Nucleus accumbens (tissue), 56 donors: ENCODE measurements at places on chromosomes 6 and 20.

DNA sequence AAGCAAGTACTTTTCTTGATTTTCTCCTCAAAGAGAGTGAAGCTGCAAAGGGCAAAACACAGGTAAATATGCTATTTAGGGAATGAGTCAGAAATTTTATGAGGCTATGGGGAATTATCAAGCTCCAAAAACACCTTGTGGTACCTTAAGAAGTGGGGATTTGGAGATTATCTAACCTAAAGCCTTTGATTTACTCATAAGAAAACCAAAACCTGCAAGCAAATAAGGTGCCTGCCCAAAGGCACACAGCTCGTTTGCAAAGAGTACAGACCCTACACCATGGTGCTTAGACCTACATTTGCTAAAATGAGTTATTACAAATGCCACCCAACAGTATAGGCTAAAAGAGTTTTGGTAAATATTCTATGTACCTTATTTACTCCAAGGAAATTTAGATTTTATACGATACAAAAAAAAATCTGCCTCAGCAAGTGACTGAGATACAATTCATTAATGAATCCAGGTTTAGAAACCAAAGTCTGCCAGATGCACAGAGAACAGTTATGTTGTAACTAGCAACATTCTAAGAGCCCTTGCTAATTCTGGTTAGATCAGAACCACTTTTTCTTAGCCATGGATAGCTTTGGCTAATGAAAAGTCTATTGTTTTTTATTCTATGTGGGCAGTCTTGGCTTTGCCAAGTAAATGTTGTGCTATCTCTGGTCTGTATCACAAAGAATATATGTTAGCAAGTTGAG, 101.5 kb downstream of the KHDC1L start:
- no peak for DNase-seq

GRCh38 chr6:111626441-111626840, 20.8 kb upstream of the TRAF3IP2 start:
- no peak for DNase-seq

DNA sequence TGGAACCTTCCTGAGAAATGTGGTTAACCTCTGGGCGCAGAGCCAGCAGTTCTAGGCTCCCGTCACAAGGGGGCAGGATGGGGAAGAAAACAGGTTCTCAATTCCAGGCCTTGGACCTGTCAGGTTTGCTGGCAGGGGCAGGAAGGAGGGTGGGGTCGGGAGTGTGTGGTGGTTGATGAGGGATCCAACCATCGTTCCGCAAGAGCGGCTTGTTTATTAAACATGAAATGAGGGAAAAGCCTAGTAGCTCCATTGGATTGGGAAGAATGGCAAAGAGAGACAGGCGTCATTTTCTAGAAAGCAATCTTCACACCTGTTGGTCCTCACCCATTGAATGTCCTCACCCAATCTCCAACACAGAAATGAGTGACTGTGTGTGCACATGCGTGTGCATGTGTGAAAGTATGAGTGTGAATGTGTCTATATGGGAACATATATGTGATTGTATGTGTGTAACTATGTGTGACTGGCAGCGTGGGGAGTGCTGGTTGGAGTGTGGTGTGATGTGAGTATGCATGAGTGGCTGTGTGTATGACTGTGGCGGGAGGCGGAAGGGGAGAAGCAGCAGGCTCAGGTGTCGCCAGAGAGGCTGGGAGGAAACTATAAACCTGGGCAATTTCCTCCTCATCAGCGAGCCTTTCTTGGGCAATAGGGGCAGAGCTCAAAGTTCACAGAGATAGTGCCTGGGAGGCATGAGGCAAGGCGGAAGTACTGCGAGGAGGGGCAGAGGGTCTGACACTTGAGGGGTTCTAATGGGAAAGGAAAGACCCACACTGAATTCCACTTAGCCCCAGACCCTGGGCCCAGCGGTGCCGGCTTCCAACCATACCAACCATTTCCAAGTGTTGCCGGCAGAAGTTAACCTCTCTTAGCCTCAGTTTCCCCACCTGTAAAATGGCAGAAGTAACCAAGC, 29.6 kb downstream of the SRSF3 start:
- DNase-seq, result peak; percentile 62

GRCh38 chr6:53437557-53438202, 88.9 kb upstream of the ELOVL5 start:
- DNase-seq, result peak; percentile 20

- DNase-seq, result no peak
These were observed 538.5 kb downstream of the CD83 start for GRCh38 chr6:14656078-14656521.

- peak; percentile 39 for DNase-seq
These were observed 5.1 kb downstream of the SOX12 start for GRCh38 chr20:330233-331149.

DNA sequence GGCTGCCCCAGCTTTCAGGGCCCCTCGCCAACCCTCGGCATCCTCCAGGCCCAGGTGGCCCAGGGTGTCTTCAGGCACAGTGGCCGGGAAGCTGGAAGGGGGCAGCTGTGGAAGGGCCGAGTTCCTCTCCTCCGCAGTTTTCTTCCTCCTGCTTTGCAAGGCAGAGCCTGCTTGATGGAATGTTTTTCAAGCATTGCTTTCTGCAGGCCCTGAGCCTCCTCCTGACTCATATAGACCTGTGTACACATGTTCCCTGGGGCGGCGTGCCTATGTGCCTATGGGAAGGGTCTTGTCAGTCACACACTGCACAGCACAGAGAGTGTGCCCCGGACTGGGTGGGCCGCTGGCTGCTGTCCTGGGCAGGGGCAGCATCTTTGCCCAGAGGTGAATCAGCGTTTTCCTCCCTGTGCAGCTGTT, 107.5 kb downstream of the ERMARD start:
- DNase-seq, result no peak

DNA sequence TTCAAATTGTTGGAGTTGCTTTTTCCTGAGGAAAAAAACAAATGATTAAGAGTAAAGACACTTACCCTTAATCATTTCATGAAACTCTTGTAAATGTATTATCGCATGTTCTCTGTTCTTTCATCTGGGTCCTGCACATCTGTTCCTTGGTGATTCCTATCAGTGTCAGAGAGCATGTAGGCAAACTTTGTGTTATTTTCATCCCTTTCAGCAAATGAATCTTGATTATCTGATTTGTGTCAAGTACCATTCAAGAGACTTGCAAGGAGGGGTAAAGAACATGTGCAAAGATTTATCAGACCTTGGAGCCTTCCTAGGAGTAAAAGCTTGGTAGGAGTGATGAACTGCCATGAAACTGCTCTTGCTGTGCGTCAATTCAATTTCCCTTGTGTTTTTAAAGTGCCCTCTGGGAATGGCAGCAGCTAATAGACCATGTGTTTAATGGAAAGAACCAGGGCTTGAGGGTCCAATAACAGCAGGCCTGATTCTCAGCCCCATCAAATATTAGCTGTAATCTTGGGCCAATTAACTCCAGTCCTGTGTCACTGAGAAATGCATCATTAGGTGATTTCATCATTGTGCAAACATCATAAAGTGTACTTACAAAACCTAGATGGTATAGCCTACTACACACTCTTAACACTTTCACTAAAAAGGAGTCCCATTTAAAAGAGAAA, 118.9 kb upstream of the CEP85L start:
- no peak for DNase-seq

DNA sequence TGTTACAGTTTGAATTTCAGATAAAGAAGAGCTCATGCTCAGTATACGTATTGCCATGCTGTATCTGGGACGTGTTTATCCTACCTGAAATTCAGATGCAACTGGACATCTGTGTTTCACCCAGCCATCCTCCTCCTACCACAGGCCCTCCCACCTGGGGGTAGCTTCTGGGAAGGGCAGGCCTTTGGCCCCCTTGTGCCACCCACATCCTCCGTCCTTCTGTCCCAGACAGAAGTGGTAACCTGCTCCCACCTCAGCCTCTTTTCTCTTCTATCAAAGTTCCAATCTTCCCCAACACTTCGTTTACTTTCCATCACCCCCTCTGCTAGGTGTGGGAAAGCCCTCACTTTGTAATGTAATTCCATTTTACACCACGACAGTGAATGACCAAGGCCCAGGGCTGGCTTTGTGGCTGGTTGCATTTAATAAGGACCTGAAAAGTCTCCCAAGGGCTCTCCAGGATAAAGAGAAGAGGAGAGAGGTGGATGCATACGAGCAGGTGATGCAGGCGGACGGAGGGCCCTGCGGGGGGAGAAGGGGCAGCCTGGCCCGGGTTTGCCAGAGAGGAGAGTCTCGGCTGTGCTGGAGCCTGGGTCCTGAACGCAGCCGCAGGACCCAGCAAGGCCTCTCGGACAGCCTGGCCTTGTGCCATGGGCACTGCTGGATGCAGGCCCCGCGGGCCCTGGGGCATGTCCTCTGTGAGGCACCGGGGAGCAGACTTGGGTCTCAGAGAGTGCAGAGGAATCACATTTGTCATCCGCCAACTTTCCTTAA, 98.4 kb downstream of the PSMB1 start:
- DNase-seq, result no peak

- DNase-seq, result no peak
These were observed 730 bp downstream of the PARD6B start for GRCh38 chr20:50731930-50732690.

DNA sequence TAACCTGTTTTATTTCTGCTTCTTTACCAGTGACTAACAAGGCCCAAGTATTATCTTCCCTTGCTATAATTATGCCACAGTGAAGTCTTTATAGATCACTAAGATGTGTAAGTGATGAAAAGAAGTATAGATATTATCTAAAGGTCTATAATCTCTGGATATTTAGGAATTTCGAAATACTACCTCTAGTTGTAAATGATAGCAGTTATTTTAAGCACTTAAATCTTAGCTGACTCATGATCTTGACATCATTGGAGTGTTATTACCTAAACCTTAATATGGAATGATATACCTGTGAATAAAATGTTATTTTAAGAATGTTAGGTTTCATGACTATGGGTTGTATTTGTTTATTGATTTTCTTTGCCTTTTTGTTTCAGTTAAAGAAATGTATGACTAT, 31.5 kb downstream of the CDC40 start:
- DNase-seq, result no peak

GRCh38 chr20:23042270-23042669, 7.2 kb downstream of the SSTR4 start:
- DNase-seq, result no peak

GRCh38 chr6:117919775-117920729, 13.0 kb downstream of the SLC35F1 start:
- peak; percentile 51 for DNase-seq

DNA sequence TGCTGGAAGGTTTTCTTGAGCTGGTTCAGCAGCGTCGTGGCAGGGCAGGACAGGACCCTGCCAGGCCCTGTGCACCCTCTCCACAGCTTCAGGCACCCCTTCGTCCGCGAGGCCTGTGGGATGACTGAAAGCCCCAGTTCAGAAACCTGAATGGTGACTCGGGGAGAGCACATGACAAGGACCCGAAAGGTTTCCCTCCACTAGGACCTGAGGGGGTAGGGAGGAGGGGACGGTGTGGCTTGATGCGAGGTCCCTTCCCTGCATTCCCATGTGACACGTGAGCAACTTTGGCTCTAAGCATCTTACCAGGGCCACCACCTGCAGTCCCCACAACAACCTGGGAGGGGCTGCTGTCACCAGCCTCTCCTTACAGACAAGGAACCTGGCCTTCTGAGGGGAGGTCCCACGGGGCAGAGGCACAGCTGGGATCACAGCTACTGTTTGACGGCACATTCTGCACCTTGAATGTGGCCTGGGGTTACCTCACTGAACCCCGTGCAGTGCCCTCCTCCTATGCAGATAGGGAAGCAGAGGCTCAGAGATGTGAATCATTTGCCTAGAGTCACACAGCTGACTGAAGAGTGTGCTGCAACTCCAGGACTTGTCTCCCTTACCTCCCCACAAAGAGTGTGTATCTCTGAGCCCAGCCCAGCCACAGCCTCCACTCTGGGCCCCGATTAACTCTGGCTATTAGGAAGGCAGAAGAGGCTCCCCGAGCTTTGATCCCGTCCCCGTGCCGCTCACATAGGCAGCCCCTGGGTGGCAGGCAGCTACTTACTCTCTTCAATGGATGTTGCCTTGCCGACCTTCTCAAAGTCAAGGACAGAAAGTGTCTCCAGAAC, 84.6 kb downstream of the PTPN1 start:
- DNase-seq, result no peak

DNA sequence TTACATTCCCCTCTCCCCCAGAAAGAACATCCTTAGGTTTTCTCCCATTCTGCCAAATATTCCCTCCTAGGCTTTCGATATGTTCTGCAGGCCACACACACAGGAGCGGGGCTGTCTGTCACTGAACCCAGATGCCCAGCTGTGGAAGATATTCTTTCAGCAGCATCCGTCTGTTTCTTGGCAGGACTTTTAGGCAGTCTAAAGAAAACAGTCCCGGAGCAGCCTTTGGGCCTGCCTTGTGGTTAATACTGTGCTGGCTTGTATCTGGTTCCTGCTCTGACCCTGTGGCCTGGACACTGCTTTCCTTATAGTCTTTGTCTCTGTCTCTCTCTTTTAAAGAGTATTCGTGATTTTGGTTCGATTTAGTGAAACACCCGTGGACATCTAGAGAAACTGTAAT, 94.6 kb upstream of the SUPT3H start:
- DNase-seq, result peak; percentile 1

GRCh38 chr20:20293691-20294385, 74.1 kb upstream of the INSM1 start:
- no peak for DNase-seq

DNA sequence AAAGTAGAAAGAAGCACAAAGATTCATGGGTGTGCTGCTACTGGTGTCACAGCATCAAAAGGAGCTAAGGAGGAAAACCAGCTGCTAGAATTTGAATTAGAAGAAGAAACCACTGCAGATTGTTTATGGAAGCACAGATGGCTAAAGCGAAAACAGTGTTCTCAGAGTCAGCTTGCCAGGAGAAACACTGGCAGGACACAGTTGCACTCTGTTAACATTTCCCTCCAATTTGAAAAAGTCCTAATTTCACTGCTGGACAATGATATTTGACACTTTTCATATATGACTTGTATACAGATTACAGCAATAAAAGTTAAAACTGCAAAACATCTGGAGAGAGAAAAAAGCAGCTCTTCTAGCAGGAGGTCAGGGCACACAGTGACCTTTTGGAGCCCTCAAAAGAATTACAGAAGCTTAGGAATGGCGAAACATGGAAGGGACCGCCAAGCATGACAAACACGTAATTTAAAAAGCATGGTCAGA, 314.5 kb downstream of the COL12A1 start:
- DNase-seq, result no peak

DNA sequence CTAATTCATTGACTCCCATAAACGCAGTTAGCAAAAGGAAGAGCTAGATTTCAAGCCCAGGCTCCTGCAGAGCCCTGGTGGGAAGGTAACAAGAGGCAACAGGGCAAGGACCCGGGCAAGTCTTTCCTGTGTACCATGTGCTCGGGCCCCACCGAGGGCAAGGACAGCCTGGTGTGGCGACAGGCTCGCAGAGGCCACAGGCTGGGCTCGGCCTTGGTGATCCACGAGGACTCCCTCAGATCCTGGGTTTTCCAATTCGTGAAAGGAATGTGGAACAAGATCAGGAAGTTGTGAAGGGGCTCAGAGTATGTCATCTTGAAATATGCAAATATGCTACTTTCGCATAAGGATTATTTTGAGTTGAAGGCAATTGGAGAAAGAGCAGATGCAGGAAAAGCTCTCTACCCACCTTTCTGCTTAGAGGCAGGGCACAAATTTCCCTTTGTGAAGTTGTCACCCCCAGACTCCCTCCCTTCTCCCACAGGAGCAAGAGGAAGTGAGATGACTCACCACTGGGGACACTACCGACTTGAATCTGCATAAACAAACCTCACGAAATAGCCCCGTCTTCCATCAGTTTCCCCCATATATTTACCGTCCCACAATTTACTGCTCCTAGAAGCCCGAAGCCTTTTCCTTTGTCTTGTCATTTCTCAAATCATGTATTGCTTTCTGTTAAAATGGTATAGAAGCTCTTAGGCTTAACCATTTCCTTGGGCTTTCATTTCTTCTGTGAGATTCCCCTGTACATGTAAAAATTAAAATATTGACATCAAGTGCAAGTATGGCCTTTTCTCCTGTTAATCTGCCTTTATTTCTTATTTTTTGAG, 79.0 kb downstream of the PSMG4 start:
- DNase-seq, result no peak
